ENCODE measurements at places on chromosomes 1 and 21.

DNA sequence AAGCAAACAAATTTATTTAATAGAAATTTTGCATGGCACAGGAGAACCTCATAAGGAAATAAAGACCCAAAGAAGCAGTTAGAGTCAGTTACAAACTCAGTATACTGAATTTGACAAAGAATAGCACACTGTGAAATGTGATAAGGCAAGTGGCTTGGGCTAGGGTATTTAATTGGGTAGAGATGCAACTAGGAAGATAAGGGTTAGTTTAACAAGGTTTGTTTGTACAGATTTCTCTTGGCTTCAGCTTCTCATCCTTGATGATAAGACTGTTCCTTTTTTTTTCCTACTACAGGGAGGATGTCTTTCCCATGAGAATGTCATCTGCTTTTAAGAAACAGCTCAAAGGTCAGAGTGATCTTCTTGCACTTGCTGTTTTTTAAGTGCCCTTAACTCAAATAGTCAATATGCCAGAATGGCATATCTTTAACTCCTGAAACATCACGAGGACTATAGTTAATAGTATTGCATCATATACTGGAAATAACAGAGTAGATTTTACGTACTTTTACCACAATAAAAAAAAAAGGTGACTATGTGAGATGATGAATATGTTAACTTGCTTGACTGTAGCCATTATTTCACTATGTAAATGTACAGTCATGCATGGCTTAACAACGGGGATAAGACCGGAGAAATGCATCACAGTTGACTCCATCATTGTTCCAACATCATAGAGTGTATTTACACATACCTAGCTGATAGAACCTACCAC is 9.2 kb upstream of the TRAF3IP3 start:
- DNase-seq = no peak

- DNase-seq = no peak
These were observed 81.6 kb upstream of the PBX1 start for GRCh38 chr1:164477343-164477742.

DNA sequence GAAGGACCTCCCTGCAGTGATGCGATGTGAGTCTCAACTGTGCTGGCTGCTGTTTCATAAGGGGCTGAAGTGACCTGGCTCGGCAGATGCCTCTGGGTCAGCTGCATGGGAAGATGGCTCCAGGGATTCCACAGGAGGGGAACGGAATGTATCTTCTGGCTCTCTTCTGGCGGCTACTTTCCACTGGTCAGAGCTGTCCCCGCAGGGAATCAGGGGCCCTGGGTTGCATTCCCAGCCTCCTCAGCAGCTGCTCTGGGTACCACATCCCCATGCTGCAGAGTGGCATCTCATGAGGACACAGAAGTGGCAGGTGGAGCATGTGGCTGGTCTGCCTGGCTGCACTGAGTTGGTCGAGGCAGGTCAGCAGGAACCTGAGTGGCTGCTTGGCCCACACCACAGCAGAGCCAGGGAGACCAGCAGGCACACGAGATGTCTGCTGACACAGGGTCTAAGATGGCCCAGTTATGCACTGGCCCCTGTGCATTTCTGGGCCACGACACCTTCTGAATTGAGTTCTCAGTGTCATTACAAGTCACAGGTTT is 42.8 kb downstream of the POFUT2 start:
- no peak for DNase-seq

- peak; percentile 63 for DNase-seq
These were observed 72.2 kb upstream of the SELENON start for GRCh38 chr1:25727635-25728286.

Measured in left hindlimb (tissue), 1 donor.